Osteocyte (in vitro differentiated cells): ENCODE measurements at places on chromosomes 3 and 15. TPM values are rescaled to one million over a fixed set of nuclear protein-coding genes. Genes with fewer than 3 reads are reported as not detected.

- DNase-seq, result no peak
- H3K27me3 ChIP-seq, result no peaks in the 10 kb centered on the region
Measured at GRCh38 chr3:155815030-155815545, 9.0 kb upstream of the C3orf33 start.

DNA sequence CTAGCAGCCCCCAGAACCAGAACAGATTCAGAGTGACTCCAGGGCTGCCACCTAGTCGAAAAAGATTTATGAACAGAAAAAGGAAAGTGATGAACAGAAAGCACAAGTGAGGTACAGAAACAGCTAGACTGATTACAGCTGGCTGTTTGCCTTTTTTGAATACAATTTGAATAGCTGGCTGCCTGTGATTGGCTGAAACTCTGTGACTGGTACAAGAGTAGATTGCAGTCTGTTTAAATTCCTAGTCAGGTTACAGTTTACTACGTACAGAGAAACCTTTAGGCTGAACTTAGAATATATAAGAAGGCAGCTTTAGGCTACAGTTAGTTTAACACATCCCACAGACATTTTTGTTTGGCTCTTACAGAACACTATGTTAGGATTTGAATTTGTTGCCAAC is 10.0 kb downstream of the CCDC13 start:
- H3K27me3 ChIP-seq, result peaks cover 32% of the 10 kb centered on the region
- no peak for DNase-seq
- H3K27ac ChIP-seq, result no peak overlapping the region
- H3K4me3 ChIP-seq, result no peak overlapping the region
- H3K4me1 ChIP-seq, result peaks cover 5% of the 10 kb centered on the region
- no peaks in the 10 kb centered on the region for H3K36me3 ChIP-seq

DNA sequence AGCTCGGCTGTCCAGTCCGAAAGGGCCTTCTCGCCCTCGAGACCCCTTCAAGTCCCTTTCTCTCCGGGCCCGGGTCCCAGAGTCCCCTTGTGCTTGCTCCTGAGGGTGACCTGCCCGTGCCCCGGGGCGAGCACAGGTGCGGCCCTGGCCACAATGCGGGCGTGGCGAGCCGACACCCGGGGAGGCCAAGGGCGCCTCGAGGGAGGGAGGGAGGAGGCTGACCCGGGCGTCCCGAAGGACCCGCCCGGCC is 810 bp upstream of the MEF2A start:
- H3K27ac ChIP-seq, result peak overlapping the region; percentile 82
- H3K36me3 ChIP-seq, result no peaks in the 10 kb centered on the region
- H3K27me3 ChIP-seq, result no peaks in the 10 kb centered on the region
- no peak for DNase-seq
- peak overlapping the region; percentile 28 for H3K4me3 ChIP-seq

DNA sequence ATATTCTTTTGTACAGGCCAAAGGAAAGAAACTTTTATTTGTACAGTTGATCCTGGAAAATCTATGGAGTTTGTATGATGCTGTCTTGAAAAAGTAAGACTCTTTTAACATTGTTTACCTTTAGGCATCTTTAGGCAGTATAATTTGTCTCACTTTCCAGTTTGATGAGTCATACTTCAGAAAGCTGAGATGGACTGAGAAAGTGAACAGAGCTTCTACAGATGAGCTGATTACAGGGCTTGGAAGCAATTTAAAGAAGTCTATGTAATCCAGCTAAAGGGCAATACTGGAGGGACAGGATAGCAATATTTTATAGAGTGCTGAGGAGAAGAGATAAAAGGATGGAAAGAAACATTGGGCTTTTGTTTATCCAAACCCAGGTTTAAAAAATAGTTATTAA is 123.5 kb upstream of the GOLGA6L4 start:
- no peak for DNase-seq
- no peaks in the 10 kb centered on the region for H3K4me1 ChIP-seq
- peaks cover 24% of the 10 kb centered on the region for H3K27me3 ChIP-seq

DNA sequence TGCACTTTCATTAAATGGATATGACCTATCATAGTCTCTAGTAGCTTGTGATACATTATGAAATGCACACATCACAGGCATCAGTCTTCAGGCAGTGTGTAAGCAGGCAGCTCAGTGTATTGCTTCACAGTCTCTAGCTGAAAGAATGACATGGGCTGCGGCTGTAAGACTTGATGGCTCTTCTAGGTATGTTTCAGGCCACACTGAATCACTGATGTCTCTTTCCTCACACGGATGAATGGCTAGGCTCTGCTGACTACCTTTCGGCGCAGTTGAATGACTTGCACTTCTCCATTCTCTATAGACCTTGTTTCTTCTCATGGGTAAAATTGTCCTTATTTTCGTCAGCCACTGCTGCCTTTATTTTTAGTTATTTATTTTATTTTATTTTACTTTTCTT is 15.4 kb downstream of the APH1B start:
- DNase-seq, result no peak
- H3K4me3 ChIP-seq, result no peak overlapping the region
- H3K36me3 ChIP-seq, result peaks cover 26% of the 10 kb centered on the region
- H3K27ac ChIP-seq, result peak overlapping the region; percentile 96

DNA sequence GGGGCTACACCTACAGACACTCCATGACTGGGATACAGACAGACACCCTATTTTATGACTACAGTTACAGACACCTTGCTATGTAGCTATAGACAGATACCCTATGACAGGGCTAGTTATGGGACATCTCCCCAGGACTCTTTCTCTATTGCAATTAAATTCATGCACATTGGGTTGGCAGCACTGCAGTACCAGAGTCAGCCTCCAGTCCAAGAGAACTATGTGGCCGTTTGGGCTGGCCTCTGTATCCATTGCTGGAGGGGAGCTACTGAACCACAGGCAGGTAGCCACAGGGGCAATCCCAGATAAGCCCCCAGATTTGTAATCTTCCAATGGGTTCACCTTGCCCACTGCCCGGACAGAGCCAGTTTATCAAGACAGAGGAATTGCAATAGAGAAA is 108.4 kb upstream of the SPATA16 start:
- DNase-seq, result no peak
- H3K27me3 ChIP-seq, result peaks cover 18% of the 10 kb centered on the region
- H3K4me3 ChIP-seq, result no peak overlapping the region
- no peak overlapping the region for H3K27ac ChIP-seq
- H3K4me1 ChIP-seq, result no peaks in the 10 kb centered on the region
- no peaks in the 10 kb centered on the region for H3K36me3 ChIP-seq

DNA sequence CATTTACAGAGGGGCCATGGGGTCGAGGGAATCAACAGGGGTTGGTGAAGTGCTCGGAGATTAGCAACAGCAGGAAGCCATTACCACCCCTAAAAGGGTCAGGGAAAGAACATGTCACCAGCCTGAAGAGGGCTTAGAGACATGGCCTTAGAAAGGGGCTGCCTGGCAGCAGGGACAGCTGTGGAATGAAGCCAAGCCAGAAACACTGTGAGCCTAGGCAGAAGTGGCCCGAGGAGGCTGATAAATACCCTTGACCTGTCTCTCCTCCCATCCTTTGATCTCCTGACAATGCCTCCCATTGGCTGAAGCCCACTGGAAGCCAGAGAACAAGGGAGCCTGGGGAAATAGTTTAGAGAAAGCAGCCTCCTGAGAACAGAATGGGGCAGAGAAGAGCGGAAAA is 31.4 kb downstream of the GPD1L start:
- H3K4me3 ChIP-seq, result no peak overlapping the region
- no peaks in the 10 kb centered on the region for H3K27me3 ChIP-seq
- no peak for DNase-seq
- H3K4me1 ChIP-seq, result no peaks in the 10 kb centered on the region
- H3K27ac ChIP-seq, result no peak overlapping the region

GRCh38 chr3:119324899-119325298 is 30.7 kb downstream of the ARHGAP31 start:
- H3K4me1 ChIP-seq, result peaks cover 21% of the 10 kb centered on the region
- no peak for DNase-seq
- no peak overlapping the region for H3K27ac ChIP-seq
- H3K4me3 ChIP-seq, result no peak overlapping the region

GRCh38 chr15:74375303-74375693 is 7.9 kb upstream of the CYP11A1 start:
- H3K36me3 ChIP-seq, result no peaks in the 10 kb centered on the region
- H3K27ac ChIP-seq, result no peak overlapping the region
- peak; percentile 92 for DNase-seq
- H3K27me3 ChIP-seq, result peaks cover 24% of the 10 kb centered on the region
- H3K4me1 ChIP-seq, result peaks cover 14% of the 10 kb centered on the region

DNA sequence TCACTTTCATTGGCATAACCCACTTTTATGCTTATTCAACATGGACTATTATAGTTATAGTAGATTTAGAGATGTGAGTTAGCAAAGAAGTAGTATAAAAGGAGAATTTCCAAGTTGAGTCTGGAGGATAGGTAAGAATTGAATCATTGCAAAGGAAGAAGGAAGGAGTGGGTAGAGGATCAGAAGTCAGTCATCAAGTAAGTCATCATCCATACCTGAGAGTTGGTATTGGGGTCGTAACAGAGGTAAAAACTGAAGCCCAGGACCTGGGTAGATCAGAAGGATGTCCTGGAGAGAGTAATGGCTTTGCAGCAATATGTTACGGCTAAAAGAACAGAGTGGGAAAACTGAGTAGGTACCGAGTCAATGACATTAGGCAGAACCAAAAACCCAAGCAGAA is 265.7 kb downstream of the SUCLG2 start:
- H3K36me3 ChIP-seq, result peaks cover 11% of the 10 kb centered on the region
- no peak for DNase-seq
- no peaks in the 10 kb centered on the region for H3K4me1 ChIP-seq
- H3K4me3 ChIP-seq, result no peak overlapping the region

GRCh38 chr3:184380627-184381260 is 890 bp downstream of the CHRD start:
- peaks cover 53% of the 10 kb centered on the region for H3K27me3 ChIP-seq
- H3K4me3 ChIP-seq, result peak overlapping the region; percentile 53
- DNase-seq, result no peak
- H3K27ac ChIP-seq, result no peak overlapping the region

- no peak overlapping the region for H3K27ac ChIP-seq
- no peaks in the 10 kb centered on the region for H3K27me3 ChIP-seq
- DNase-seq, result no peak
Measured at GRCh38 chr15:50523851-50524251, 22.6 kb downstream of the USP50 start.

- peaks cover 13% of the 10 kb centered on the region for H3K4me1 ChIP-seq
- no peak overlapping the region for H3K4me3 ChIP-seq
- DNase-seq, result no peak
- no peaks in the 10 kb centered on the region for H3K27me3 ChIP-seq
Measured at GRCh38 chr3:144114767-144115166, 143.1 kb downstream of the DIPK2A start.

- H3K4me3 ChIP-seq, result no peak overlapping the region
- no peaks in the 10 kb centered on the region for H3K27me3 ChIP-seq
- H3K36me3 ChIP-seq, result no peaks in the 10 kb centered on the region
- DNase-seq, result no peak
Measured at GRCh38 chr3:71641674-71642073, 58.1 kb upstream of the FOXP1 start.

- H3K4me1 ChIP-seq, result peaks cover 17% of the 10 kb centered on the region
- peaks cover 5% of the 10 kb centered on the region for H3K27me3 ChIP-seq
- no peak for DNase-seq
- H3K27ac ChIP-seq, result peak overlapping the region; percentile 86
- peak overlapping the region; percentile 64 for H3K4me3 ChIP-seq
Measured at GRCh38 chr3:141360888-141361598, 7.3 kb upstream of the ZBTB38 start.

- no peak overlapping the region for H3K27ac ChIP-seq
- H3K4me1 ChIP-seq, result no peaks in the 10 kb centered on the region
- DNase-seq, result no peak
- peaks cover 7% of the 10 kb centered on the region for H3K27me3 ChIP-seq
- H3K36me3 ChIP-seq, result no peaks in the 10 kb centered on the region
Measured at GRCh38 chr15:101459579-101460300, 29.8 kb downstream of the PCSK6 start.

- no peak for DNase-seq
- H3K36me3 ChIP-seq, result peaks cover 23% of the 10 kb centered on the region
Measured at GRCh38 chr3:10317311-10317960, 3.5 kb downstream of the SEC13 start.

- H3K4me1 ChIP-seq, result peaks cover 7% of the 10 kb centered on the region
- H3K36me3 ChIP-seq, result no peaks in the 10 kb centered on the region
- no peak overlapping the region for H3K27ac ChIP-seq
- DNase-seq, result no peak
Measured at GRCh38 chr15:72797338-72797689, 13.8 kb upstream of the ADPGK start.

DNA sequence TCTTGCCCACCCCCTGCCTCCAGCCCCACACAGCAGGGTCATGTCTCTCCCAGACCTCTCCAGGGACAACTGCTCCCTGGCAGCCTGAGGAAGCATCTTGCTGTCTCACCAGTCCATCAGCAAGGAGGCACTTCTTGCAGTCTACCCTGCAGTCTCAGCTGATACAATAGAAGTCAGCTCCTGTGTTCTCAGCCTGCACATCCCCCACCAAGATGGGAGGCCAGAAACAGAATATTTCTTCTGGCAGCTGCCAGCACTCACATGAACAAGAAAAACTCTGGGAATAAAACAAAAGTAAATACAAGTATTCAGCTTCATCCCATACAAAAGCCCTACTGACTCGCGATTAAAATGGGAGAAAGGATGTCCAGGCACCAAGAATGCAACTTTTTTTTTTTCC is 457.4 kb upstream of the PROK2 start:
- H3K36me3 ChIP-seq, result no peaks in the 10 kb centered on the region
- peaks cover 27% of the 10 kb centered on the region for H3K27me3 ChIP-seq

DNA sequence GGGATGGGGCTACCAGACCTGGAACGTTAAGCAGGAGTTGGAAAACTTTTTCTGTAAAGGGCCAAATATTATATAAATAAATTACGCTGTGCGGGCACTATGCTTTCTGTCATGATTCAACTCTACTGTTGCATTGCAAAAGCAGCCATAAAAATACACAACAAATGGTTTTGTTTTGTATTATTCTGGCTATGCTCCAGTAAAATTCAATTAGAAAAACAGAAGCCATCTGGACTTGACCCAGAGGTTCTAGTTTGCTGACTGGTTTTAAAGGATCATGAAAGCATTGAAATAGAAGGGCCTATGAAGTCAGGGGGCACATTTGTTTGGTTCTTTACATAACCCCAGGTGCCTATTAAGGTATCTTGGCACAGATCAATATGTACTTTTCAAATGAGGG is 647.4 kb upstream of the LMCD1 start:
- H3K4me3 ChIP-seq, result no peak overlapping the region
- no peaks in the 10 kb centered on the region for H3K27me3 ChIP-seq
- no peak for DNase-seq
- H3K36me3 ChIP-seq, result no peaks in the 10 kb centered on the region
- no peaks in the 10 kb centered on the region for H3K4me1 ChIP-seq

DNA sequence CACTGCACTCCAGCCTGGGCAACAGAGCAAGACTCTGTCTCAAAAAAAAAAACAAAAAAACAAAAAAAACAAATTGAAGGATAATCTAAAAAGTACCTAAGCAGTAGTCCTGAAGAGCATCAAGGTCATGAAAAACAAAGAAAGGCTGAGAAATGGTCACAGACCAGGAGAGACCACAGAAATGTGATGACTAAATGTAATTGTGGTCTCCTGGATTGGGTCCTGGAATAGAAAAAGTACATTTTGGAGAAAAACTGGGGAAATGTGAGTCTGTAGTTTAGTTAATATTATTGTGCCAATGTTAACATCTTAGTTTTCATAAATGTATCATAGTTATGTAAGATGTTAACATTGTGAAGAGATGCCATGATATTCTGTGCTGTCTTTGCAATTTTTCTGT is 267.5 kb upstream of the NR2E3 start:
- H3K36me3 ChIP-seq, result no peaks in the 10 kb centered on the region
- H3K27me3 ChIP-seq, result peaks cover 26% of the 10 kb centered on the region
- no peak for DNase-seq
- no peak overlapping the region for H3K27ac ChIP-seq

ENTPD3 gene
- not detected in 2 replicates for total RNA-seq

DALRD3 gene
- total RNA-seq, result 22.8 and 25.3 TPM in 2 replicates

KY gene
- total RNA-seq, result not detected in 2 replicates

SLC25A26 gene
- 17.7 and 20.9 TPM in 2 replicates for total RNA-seq

HHATL gene
- not detected in 2 replicates for total RNA-seq

CD276 gene
- total RNA-seq, result 147 and 153 TPM in 2 replicates

CCR9 gene
- total RNA-seq, result not detected in 2 replicates

SEC61A1 gene
- 307 and 310 TPM in 2 replicates for total RNA-seq
